ENCODE measurements at places on chromosomes 12 and 14. TPM values are rescaled to one million over a fixed set of nuclear protein-coding genes. Genes with fewer than 3 reads are reported as not detected.
A peak's percentile ranks its signal among the peaks of the same experiment; 100 is the strongest.

DNA sequence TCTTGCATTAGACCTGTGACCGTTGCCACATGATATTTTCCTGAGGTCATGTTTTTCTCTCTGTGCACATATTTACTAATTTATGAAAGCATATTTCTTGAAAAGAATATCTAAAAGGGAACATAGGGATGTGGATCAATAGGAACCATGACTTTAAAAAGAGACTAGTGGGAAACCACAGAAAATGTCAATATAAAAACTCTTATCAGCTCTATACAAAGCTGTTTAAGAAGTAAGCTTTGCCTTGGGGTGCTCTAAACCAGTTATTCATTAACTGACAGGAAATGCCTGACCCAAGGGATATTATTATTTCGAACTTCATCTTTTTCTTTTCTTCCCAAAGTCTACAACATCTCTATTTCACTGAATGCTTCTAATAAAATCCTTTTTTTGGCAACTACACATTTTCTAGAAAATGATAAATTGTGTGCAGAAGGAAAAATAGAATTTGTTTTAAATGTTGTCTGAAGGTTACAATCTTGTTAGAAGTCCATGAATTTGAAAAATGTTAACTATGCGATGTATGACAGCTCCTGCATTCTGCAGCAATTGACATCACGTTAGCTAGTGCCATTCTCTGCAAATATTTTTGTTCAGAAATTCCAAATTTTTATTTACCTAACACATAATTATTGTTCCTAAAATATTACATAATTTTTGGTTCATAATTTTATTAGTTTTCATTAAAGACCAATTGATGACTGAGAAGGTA is 345.0 kb downstream of the SLC16A7 start:
- no peak for DNase-seq

GRCh38 chr14:29529418-29529817 is 398.2 kb downstream of the PRKD1 start:
- DNase-seq = no peak

DNA sequence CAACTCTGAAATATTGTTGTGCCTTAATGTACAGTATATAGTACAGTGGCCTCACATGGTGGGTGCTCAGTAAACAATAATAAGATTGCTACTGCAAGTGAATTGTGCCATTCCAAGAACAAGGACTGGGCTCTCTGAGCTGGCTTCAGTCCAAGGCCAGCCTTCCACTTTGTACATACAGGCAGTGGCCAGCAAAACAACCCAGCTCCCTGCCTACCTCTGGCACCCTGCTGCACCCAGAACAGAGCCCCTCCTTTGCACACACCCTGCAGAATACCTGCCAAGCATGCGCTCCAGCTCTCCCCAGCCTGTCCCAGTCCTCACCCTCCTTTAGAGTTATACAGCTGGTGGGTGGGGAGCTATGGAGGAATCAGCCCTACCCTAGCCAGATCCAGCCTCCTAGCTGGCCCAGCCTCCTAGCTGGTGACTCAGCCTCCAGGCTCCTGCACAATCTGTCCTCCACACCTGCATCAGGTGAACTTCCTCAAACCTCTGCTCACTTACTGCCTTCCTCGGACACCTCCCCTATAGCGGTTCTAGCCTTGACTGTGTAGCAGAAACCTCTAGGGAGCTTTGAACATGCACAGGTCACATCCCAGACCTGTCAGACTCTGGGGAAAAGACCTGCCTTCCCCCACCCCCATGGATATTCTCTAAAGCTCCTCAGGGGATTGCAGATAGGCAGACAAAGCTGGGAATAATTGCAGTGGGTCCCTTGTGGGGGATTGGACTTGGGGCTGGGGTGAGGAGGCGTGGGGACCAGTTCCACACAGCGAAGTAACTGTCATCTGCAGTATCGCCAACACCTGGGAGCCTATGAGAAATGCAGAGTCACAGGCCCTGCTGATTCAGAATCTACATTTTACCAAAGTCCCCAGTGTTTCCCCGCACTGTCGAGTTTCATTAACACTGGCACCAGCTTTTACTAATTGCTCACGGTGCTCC is 17.9 kb downstream of the ZDHHC22 start:
- peak; percentile 89 for DNase-seq

CYP27B1 gene
- polyA plus RNA-seq = 27.4 TPM

DNA sequence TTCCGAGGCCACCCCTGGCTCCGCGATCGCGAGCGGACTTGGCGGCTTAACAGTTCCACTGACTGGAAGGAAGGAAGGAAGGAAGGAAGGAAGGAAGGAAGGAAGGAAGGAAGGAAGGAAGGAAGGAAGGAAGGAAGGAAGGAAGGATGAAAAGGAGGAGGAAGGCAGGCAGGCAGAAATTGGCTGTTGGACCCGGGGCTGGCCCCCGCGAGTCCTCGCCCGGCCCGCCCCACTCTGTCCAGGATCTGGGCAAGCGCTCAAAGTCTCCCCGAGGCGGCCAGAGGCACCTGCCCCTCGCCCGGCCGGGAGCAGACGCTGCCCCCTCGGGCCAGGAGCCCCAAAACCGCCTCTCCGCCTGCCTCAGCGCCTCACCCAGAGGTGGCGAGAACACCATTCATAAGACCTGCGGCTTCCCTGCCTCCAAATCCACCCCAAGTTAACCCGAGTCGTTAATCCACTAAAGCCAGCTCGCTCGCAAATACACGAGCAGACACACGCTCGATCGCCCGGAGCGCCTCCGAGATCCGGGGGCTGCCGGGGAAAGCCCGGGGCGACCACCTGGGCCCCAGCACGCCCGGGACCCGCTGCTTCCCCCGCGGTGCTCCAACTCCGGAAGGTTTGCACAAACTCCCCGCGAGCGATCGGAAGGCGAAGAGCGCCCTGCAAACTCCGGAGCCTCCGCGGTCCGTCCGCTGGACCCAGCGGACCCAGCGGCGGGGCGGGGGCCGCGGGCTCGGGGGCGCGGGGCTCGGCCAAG is 844 bp downstream of the DPF3 start:
- DNase-seq = peak; percentile 37

PPTC7 gene
- 18.2 TPM for polyA plus RNA-seq

TRPV4 gene
- polyA plus RNA-seq = 12.1 TPM

GRCh38 chr14:51367600-51367931 is 127.5 kb downstream of the TMX1 start:
- DNase-seq = peak; percentile 75

GRCh38 chr12:46569826-46570439 is 197.4 kb upstream of the SLC38A2 start:
- no peak for DNase-seq

- no peak for DNase-seq
Observed at GRCh38 chr14:57847096-57847495, 18.8 kb downstream of the SLC35F4 start.

DNA sequence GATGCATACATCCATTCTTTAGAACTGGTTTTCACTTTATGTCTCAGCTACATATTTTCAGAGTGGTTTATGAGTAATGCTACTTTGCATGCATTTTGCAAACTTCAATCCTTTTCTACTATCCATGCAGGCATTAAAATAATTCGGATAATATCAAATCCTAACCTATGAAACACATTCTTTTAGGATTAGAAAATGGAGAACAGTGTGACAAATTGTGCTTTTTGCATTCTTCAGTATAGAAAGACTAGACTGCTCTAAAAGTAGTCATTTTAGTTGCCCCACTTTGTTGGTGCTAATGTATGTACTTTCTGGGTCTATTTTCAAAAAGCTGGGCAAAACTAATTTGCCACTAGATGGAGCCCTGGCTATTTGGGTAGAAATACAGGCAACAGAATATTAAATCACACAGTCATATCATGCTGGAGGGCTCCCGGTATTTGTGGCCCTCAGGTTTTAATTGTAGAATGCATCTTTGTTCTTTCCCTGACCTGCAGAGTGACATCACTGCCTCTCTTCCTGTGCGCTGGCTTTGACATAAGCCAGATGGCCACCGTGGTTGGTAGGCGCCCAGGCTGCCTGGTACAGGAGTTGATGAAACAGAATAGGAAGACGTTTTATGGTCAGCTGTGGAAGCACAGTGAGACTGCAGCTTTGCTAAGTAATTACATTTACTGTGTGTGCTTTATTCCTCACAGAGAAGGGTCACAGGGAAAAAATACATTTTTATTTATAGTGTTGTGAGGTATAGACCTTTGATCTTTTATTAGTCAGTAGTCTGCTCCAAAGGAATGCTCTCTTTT is 28.1 kb downstream of the MSRB3 start:
- DNase-seq = peak; percentile 76

- DNase-seq = no peak
Observed at GRCh38 chr14:25431211-25432076, 381.5 kb upstream of the STXBP6 start.

DNA sequence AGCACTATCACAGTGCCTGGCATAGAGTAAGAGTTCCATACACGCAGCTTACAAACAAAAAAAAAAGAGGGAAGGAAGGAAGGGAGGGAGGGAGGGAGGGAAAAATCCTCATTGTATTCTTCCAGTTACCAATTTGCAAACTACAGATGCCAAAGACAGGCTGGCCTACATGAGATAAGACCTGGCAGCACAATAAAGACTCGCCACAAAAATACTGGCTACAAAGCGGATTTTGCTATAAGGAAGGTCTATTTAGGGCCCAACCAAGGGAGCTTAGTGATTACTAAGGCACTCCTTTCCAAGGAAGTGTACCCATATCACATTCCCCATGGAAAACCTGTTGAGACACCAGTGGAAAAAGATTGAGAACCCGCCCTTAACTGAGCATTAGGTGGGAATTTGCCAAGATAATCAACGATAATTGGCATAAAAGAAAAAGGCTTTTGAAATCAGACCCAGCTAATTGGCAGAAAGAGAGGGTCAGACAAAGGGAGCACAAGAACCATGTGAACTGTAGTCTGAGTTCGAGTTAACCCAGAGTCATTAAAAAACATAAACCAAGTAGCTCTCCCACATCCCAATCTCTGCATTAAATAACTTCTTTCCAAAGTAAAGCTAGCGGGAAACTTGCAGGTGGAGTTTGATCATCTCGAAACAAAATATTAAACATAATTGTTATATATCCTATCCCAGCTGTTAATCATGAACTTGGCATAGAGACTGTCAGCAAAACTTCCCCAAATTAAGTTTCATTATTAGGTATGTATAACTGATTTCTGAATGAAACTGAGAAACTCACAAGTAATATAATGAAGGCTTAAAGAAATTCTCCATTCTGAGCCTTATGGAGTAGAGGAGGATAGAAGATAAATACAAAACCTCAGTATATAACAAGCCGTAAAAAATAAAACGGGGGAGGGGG is 50.1 kb downstream of the PHLDA1 start:
- no peak for DNase-seq

GRCh38 chr12:24698972-24699371 is 249.9 kb downstream of the BCAT1 start:
- no peak for DNase-seq

GRCh38 chr14:89088530-89088929 is 264.1 kb downstream of the TTC8 start:
- DNase-seq = no peak

DNA sequence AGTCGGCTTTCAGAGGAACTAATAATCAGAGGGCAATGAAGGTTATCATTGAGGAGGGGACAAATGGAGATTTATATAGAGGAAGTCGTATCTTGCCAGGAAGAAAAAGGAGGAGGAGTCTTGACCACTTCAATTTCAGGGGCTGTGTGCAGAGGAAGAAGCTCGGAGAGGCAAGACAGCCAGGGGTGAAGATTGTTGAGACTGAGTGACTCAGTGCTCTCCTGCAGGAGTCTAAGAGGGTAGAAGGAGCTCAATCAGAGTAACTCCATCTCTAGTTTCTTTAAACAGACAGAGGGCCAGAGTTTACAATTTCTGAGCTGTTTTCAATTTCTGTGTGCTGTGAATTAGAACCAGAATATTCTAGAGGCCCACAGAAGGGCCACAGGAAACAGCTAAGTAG is 439.3 kb upstream of the PRICKLE1 start:
- DNase-seq = no peak

- DNase-seq = no peak
Observed at GRCh38 chr14:22010545-22011252, 337.1 kb upstream of the OR4E1 start.

GRCh38 chr12:132427999-132428935 is 61.7 kb upstream of the FBRSL1 start:
- no peak for DNase-seq

- DNase-seq = no peak
Observed at GRCh38 chr14:38210587-38211216, 3.0 kb downstream of the SSTR1 start.

TAS2R9 gene
- polyA plus RNA-seq = not detected

CLEC9A gene
- not detected for polyA plus RNA-seq

GRCh38 chr12:87802721-87803011 is 226.5 kb downstream of the C12orf50 start:
- no peak for DNase-seq

GRCh38 chr14:35754671-35755070 is 54.4 kb downstream of the RALGAPA1 start:
- DNase-seq = no peak

- DNase-seq = peak; percentile 4
Observed at GRCh38 chr14:84783511-84783910, 746.4 kb upstream of the FLRT2 start.

GRCh38 chr14:30848449-30849240 is 25.7 kb upstream of the COCH start:
- DNase-seq = no peak

GRCh38 chr12:117551665-117552064 is 190.2 kb upstream of the NOS1 start:
- DNase-seq = no peak

- no peak for DNase-seq
Observed at GRCh38 chr12:13891902-13892301, 89.5 kb downstream of the GRIN2B start.

- DNase-seq = no peak
Observed at GRCh38 chr14:68771631-68772030, 21.2 kb downstream of the ZFP36L1 start.

GRCh38 chr14:78103271-78103670 is 66.9 kb upstream of the NRXN3 start:
- DNase-seq = no peak

DNA sequence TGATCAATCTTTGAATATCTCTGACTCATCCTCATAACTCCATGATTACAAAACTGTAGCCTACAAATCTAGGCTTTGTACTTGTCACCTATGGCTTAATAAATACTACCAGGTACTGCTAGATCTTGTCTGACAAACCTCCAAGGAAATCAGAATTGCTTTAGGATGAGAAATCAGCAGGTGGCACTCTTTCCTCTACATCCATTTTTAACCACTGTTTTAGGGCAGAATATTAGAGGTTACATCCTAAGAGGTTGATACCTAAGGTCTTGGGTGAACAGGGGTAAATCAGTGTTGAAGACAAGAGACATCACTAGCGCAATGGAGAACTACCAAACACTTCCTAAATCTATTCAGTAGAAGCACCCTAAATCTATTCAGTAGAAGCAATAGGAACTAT is 63.1 kb upstream of the SOX5 start:
- no peak for DNase-seq

IFNG-AS1 gene
- not detected for polyA plus RNA-seq

GRCh38 chr12:88538250-88538649 is 42.0 kb downstream of the KITLG start:
- DNase-seq = no peak

DDX23 gene
- polyA plus RNA-seq = 53.4 TPM

DNA sequence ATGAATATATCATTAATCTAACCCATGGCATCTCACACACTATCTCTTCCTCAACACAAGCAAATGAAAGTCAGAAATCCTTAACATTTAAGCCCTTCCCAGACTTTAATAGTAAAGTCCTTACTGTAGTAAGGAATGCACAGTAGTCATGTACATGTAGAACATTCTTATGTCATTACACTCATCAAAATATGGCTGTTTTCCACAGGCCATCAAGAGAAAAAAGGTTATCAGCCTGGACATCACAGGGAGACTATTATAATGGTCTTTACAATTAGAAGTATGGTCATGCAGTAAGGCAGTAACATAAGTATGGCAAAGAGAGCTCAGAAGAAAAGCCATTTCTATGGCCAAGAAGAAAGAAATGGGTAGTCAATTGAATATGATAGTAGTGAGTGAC is 121.2 kb downstream of the SLC6A15 start:
- DNase-seq = no peak

Measured in mammary epithelial cell (primary cell).